Fibroblast of mammary gland (primary cell): ENCODE measurements at places on chromosomes 2 and 18.

DNA sequence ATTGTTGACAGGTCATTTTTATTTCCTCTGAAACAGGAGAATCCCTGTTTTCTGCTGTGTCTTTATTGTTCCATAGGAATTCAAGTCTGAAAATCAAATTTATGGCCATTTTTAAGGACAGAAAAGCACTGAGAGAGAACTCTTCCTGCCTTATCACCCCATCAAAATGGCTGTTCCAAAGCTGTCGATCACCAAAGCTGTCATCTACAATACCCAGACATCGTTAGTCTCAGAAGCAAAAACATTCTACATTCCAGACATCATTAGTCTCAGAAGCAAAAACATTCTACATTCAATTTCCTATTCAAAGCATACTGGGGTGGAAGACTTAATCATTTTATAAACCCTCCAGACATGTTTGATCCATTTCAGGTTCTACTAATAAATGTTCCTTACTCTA is 44.4 kb downstream of the SCRN3 start:
- no peak for DNase-seq

- peak; percentile 91 for DNase-seq
Observed at GRCh38 chr18:8121942-8122480, 487.2 kb upstream of the RAB12 start.

DNA sequence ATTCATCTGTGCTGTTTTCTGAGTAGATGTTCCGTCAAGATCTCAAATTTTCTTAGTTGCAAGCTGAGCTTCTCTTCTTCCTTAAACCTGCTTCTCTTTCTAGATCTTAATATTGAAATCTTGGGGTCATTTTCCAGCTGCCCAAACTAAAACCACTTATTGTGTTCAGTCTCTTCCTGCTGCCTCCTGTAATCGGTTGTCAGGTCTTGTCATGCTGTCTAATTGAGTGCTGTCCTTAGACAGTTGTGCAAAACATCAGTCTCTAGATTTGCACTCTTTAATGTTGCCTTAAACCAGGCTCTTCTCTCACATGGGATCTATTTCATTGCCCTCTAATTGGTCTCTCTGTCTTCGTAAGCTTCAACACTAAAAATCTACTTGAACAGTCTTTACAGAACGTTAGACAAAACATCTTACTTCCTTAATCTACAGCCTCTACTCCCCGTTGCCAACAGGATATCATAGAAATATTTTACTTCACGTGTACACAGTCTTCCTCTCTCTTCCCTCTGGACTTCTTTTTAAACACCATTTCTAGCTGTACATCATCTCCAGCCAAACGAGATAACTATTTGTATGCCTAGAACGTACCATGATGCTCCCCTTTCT is 34.9 kb downstream of the GPD2 start:
- no peak for DNase-seq

- DNase-seq, result no peak
Observed at GRCh38 chr18:79864006-79864725, 66.4 kb downstream of the KCNG2 start.

DNA sequence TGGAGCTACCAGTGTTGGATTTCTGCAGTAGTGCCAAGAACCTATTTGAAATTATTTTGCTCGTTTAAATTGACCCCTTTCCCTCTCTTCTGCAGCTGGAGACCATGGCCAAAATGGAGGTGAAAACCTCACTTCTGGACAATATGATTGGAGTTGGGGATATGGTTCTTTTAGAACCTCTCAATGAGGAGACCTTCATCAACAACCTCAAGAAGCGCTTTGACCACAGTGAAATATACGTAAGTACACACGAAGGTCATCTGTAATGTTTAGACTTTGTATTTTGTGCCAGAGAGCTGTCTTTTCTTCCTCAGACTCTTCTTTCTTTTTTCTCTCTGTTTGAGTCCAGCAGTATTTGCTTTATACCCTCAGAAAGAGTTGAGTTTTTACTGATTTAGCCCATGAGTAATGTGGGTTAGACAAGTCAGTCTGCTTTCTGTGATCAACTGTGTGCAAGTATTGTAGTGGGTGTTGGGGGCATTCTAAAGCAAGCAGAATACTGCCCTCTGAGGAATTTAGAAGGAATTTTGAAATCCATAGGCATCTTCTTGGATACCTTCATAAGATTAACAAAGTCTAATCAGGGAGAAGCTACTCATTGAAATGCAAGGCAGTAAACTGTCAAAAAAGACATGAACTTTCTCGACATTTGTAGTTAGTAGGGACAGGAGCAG is 31.7 kb downstream of the MYO1B start:
- no peak for DNase-seq

GRCh38 chr2:120480903-120481445 is 135.0 kb downstream of the INHBB start:
- no peak for DNase-seq

- DNase-seq, result peak; percentile 6
Observed at GRCh38 chr18:36744261-36744876, 84.4 kb downstream of the TPGS2 start.

- no peak for DNase-seq
Observed at GRCh38 chr18:10265560-10266333, 188.7 kb upstream of the APCDD1 start.

DNA sequence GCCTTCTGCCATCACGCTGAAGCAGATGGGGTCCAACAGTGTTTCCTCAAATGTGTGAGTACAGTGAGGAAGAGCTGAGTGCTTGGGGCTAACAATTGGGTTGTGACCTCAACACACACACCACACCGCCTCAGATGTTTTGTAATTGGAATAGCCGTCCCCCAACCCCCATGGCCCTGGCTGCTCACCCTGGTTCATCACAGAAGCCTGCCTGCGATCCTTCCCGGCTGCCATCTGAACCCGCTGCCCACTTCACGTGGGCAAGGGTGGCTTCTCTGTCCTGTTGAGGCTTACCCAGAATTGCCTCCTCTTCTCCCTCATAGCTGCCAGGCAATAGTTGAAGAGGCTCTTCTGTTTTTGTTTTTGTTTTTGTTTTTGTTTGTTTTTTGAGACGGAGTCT is 44.1 kb downstream of the TGOLN2 start:
- DNase-seq, result no peak

DNA sequence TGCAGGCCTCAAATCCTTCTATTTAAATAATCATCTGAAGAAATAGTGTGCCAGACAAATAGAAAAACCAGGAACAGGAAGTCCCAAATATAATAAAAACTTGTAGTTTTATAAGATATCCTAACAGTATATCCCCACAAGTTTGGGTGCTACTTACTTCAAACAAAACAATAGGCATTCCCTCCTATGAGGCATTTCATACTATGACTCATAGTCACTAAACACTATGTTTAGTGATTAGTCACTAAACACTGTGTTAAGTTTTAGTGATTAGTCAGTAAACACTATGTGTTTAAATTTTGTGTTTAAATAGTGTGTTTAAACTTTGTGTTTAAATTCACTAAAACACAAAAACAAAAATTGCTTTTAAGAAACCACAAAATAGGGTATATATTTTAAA is 407.0 kb upstream of the CDH19 start:
- DNase-seq, result peak; percentile 9

GRCh38 chr18:59008302-59008974 is 131.2 kb upstream of the SEC11C start:
- DNase-seq, result peak; percentile 72

DNA sequence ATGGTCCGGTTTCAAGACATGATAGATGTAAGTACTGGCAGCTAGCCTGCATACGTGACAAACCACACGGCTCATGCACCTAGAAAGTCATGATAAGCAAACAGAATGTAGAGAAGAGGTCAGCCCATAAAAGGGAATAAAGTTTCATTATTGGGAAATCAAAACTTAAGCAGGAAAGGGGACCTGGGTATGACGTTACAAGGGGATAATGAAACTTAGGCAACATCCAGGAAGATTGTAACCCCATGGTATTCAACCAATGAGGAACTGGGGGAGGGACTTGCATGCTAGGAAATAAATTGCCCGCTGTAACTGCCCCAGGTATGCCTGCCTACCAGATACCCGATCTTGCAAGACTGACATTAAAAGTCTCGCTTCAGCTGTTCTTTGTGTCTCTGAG is 1679.0 kb downstream of the SUCLG1 start:
- no peak for DNase-seq

DNA sequence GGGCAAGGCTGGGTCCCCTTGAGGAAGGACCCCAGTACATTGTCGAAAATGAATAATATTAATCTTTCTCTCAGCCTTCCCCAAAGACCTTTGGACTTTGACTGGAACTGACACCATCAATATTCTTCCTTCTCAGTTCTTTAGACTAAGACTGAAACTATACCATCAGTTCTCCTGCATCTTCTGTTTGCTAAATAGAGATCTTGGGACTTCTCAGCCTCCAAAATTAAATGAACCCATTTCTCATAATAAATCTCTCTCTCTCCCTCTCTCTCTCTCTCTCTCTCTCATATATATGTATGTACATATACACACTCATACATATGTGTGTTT is 39.7 kb upstream of the VRK2 start:
- DNase-seq, result no peak

DNA sequence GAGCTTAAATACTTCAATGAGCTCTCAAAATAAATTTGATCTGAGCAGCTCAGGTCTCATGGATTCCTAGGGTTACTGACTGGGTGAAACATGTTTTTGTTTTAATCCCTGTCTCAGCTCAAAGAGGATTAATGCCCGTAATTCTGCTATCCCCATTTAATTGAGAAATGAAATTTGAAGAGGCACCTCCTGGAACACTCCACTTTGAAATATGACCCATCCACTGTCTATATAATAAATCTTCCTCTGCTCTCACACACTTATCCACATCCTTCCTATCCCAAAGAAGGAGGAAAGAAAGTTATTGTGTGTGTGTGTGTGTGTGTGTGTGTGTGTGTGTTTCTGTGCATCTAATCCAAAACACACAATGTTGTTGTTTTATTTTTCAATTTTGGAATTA is 2082.4 kb upstream of the PIK3C3 start:
- DNase-seq, result no peak

DNA sequence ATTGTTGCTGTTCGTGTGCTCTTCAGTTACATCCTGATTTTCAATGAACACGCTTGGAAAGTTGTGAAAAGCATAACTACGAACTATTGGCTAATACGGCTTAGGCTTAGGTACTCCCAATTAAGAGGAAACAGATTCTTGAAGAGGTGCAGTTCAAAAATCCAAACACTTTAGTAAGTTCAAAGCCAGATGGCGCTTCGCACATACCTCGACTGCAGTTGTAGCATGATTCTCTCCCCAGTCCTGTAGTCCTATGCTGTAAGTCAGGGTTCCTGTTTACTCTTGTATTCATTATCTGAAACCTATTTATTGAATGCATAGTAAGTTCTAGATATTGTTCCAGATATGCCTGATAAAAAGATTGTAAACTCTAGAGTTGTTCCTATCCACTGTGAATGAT is 165.2 kb downstream of the TRIB2 start:
- DNase-seq, result no peak

GRCh38 chr2:159635006-159635789 is 18.9 kb upstream of the BAZ2B start:
- no peak for DNase-seq

GRCh38 chr2:226366920-226367319 is 432.7 kb downstream of the IRS1 start:
- DNase-seq, result no peak

DNA sequence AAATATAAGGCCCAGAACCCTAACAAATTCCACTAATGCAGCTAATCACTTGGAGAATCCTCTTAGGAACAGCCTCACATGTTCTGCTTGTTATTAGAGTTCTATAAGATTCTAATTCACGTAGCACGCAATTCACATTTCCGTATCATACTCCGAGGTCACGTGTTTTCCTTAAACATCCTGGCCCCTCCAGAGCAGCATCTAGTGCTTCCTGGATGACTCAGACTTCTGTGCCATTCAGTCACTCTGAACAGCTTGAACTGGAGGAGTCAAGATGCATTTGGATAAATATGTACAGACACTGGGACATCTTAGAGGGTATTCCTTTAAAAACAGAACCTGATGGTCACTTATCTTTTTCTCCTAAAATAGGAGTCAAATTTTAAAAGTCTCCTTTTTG is 156.5 kb downstream of the MYO5B start:
- no peak for DNase-seq

DNA sequence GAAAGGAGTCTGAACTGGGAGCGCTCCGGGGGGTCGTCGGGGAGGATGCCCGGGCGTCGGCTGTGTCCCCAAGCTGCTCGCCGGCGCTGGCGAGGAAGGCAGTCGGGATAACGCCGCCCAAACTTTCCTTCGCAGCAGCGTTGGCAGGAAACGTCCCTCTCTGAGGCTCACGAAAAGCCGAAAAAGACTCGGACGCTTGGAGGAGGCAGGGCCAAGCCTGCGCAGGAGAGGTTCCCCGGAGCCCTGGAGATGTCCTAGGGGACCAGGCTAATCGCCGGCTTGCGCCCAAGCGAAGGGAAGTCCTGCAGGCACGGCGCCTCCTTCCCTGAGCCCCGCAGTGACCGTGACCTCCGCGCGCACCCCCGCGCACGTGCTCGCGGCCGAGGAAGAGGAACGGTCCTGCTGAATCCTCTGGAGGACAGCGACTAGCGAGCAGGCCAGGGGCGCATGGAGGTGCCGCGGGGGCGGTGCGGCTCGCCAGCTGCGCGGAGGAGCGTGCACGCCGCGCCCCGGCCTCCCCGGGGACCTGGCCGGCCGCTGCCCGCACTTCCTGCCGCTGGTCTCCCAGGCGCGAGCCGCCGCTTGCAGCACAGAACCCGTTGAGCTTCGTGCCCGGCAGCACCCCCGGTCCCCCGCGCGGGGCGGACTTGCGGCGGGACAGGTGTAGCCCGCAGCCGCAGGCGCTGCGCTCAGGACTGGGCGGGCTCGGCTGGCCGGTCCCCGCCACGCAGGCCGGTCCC is at the start of gene SH3RF3:
Gene SH3RF3, plus strand, starts transcription at position 590 of the 740 bp plus-strand sequence.
- peak; percentile 51 for DNase-seq

DNA sequence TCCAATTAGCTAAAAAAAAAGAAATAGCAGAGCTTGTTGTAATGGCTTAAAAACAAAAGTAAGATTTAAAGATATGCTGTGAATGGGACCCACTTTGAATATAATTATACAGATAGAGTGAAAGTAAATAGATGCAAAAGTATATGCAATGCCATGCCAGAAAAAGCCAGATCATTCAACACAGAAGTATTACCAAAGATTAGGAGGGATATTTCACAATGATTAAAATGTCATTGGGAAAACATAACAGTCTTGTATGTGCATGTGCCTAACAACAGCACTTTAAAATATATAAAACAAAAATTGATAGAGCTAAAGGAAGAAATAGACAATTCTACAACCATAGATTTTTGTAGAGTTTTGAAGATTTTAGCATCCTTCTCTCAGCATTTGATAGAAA is 19.9 kb upstream of the SIGLEC15 start:
- DNase-seq, result peak; percentile 70

GRCh38 chr18:23416298-23416697 is 36.8 kb upstream of the RIOK3 start:
- DNase-seq, result no peak

GRCh38 chr2:114685102-114685501 is 242.7 kb downstream of the DPP10 start:
- no peak for DNase-seq

GRCh38 chr2:235142601-235143000 is 190.8 kb downstream of the SH3BP4 start:
- DNase-seq, result no peak

DNA sequence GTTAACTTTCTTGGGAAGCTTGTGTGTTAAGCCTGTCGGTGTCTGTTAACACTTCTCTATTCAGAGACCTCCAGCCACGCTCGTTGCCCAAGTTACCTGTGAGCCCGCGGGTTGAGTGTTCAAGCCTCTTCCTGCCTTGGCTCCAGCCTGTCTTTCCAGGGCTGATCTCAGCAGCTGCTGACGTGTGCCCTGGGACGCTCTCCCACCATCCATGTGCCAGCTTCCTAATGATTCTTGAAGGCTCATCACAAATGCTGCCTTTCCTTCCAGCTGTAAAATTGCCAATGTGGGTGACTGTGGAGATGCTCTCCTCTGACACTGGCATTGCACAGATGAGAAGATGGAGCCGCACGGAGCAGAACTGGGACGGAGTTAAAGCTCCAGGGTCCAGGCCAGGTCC is 6.1 kb downstream of the RNF144A start:
- DNase-seq, result peak; percentile 39
